CD4-positive, alpha-beta T cell treated with Interleukin-2 at 100 ng/mL for 4 hours (primary cell): ENCODE measurements at places on chromosomes 3 and 15.

DNA sequence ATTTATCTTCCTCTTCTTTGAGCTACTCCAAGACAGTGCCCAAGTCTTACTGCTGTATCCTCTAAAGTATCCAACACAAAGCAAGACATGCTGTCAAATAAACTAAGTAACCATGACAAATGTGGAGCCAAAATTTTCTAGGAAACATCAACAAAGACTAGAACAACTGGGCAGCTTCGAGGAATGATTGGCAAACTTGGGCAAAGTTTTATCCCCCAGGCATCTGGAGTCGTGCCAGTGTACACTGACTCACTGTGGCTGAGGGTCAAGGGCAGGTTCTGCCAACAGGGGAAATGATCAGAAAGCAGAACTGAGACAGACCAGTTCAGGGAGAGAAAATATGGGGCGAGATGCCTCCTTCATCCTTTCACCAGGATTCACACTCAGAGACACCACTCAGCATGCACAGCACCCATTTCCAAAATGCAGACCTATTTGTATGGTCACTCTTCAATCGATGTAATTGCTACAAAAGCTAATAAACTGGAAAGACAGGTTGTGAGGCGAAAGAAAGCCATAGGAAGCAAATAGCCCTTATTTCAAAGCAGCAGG is 65.8 kb downstream of the MB21D2 start:
- DNase-seq = peak; percentile 5

- DNase-seq = peak; percentile 85
Measured at GRCh38 chr15:52021128-52021671, 2.2 kb downstream of the MAPK6 start.

DNA sequence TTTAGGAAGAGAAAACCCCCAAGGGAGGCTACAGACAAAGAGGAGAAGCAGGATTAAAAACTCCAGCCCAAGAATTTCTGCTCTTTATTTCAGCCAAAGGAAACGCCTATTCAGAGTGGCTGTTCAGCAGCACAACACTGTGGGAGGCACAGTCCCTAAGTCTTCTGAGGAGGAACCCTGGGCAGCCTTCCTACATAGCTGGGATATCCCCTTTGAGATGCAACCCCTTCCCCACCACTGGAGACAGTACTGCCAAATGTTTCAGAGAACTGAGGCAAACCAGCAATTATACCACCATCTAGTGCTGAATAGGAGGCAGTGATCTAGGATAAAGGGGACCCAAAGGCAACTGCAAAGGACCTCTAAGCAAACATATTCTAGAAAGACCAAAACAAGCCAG is 168.1 kb downstream of the VPS13C start:
- no peak for DNase-seq

- peak; percentile 17 for DNase-seq
Measured at GRCh38 chr3:99867594-99868310, 50.1 kb downstream of the CMSS1 start.

DNA sequence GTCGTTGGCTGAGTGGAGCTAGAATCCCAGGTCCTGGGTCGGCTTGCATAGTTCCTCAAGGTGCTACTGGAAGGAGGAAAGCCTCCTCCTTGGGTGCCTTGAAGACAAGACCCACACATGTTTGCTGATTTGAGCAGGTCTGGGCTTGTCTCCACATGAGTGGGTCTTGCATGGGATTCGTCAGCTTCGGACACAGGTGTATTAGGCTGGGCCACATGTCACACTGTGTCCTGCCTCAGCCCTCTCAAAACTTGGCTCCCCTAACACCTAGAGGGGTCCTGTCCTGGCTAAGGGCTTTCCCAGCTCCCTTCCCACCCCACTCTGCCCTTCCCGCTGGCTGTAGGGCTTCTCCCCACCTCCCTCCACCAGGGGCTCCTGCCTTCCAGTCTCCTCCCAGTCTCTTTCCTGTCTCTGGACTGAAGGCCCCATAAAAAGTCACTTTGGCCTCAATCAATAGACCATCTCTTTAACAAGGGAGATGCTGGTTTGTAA is 73.0 kb upstream of the ADPGK start:
- no peak for DNase-seq

DNA sequence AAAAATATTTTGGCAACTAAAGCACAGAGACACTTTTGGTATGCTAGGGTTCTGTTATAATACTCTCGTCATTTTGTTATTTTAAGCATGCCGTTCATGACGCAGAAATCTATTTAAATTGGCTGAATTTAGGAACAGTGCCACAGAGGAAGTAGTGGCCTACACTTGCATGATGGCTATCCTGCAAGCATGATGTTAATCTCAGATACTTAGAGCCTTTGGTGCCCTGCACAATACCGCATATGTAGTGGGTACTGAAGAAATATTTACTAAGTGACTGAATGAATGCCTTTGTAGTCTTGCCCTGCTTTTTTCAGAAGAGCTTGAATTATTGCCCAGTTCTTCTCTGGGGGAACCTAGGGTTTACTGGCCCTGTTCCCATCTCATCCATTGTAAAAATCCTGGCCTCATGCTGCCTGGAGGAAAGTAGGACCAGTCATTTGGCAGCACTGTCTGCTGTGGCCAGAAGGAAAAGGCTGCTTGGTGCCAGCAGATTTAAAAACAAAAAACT is 79.0 kb downstream of the SERPINI1 start:
- DNase-seq = no peak

DNA sequence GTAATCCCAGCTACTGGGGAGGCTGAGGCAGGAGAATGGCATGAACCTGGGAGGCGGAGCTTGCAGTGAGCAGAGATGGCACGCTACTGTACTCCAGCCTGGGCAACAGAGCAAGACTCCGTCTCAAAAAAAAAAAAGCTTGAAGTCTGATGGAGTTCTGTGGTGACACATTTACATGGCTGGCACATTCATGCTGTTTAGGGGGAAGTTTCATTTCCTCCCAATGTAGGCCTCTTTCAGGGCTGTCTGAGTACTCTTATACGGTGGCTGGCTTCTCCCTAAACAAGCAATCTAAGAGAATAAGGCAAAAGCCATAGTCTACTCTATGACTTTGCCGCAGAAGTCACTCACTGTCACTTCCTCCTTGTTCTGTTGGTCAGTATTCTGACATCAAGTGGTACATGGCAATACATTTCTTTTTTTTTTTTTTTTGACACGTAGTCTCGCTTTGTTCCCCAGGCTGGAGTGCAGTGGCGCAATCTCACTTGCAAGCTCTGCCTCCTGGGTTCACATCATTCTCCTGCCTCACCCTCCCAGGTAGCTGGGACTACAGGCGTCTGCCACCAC is 41.2 kb downstream of the OIP5 start:
- DNase-seq = no peak

GRCh38 chr3:5197022-5197421 is 9.5 kb downstream of the EDEM1 start:
- no peak for DNase-seq

DNA sequence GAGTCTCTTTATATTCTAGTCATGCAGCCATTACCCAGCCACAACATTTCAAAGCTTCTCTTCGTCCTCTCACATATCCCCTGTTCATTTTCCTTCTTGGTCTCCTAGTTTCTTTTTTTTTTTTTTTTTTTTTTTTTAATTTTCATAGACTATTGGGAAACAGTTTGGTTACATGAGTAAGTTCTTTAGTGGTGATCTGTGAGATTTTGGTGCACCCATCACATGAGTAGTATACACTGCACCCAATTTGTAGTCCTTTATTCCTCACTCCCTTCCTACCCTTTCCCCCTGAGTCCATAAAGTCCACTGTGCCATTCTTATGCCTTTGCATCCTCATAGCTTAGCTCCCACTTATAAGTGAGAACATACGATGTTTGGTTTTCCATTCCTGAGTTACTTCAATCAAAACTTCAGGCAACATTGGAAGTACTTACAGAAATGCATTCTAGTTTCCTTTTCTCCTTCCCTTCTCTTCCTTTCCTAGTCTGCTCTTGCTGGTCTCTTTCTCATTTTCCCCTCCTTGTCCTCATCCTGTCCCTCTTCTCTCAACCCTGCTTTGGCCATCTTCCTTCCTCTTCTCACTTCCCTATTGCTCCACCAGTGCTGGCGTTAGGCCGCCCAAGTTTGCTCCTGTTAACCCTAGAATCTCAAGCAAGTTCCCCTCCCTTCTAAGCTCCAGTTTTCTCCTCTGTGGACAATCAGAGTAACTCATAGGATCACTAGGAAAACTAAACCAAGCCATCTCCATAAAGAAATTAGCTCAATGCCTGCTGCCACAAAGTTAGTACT is 4.8 kb downstream of the ATP8B4 start:
- DNase-seq = no peak

- DNase-seq = no peak
Measured at GRCh38 chr3:107995823-107996222, 95.0 kb downstream of the CD47 start.

- no peak for DNase-seq
Measured at GRCh38 chr3:113968986-113969385, 21.2 kb downstream of the ZDHHC23 start.

GRCh38 chr15:35557544-35557943 is 11.6 kb upstream of the DPH6 start:
- no peak for DNase-seq

- DNase-seq = peak; percentile 17
Measured at GRCh38 chr15:23038726-23039142, 635 bp downstream of the TUBGCP5 start.

GRCh38 chr15:36982430-36982829 is 117.9 kb downstream of the MEIS2 start:
- no peak for DNase-seq

DNA sequence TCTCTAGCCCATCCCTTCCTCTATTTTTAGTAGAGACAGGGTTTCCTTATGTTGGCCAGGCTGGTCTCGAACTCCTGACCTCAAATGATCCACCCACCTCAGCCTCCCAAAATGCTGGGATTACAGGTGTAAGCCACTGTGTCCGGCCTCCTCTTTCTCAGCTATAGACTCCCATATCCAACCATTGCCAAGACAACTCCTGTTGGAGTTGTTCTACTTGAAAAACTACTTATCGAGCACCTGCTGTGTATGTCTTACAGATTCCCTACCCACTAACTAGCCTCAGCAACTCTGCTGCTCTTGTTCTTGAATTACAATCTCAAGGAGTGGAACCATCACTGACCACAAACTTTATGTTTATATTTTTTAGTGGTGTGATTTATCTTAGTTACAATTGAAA is 186.6 kb downstream of the SLC9A9 start:
- no peak for DNase-seq

- peak; percentile 61 for DNase-seq
Measured at GRCh38 chr15:88658972-88659931, 20.4 kb downstream of the ISG20 start.

DNA sequence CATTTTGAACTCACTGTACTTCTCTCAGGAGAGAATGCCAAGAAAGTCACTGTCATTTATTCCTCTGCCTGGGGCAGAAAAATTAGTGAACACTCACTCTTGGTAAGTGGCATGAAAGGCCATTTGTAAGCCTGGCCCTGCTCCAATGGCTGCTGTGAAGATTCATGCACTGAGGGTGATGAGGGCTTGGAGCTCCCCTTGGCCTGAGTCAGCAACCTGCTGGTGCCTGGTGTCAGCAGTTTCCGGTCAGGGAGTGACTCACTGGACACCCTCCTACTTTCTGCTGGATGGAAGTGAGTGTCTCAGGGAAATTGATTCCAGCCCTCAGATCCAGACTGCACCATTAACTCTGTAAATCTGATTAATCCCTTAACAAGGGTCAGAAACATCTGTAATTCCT is 37.6 kb downstream of the TRA2B start:
- DNase-seq = no peak

- DNase-seq = no peak
Measured at GRCh38 chr3:119884161-119884557, 102.3 kb downstream of the NR1I2 start.

GRCh38 chr3:159130108-159130507 is 328.3 kb downstream of the MFSD1 start:
- DNase-seq = no peak

DNA sequence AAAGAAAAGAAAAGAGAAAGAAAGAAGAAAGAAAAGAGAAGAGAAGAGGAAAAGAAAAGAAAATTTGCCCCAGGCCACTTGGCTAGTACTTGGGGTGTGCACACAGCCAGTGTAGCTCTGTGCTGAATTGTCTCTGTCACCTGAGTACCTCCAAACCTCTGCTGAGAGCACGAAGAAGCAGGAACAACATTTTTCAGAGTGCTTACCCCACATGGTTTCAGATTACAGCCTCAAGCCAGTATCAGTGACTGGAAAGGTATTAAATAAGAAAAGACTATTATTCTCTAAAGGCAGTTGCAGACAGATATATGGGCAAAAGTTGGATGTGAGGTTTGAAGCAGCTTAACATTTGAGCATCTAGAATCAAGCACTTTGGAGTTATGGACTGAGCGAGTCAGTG is 113.3 kb upstream of the PHLDB2 start:
- DNase-seq = no peak

DNA sequence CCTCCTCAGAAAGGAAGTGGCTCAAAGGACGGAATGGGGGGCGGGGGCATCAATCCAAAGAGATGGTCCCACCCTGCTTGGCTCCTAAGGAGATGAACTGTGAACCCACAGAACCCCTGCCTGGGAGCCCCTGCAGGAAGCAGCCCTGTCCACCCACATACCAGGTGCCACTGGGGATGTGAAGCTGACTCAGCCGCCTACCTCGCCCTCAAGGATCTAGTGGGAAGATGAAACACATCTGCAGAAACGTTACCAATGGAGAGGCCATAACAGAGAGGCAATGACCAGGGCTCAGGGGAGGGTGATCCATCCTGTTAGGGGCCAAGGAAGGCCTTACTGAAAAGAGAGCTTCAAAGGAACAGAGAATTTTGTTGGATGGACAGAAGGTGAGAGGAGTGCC is 35.1 kb downstream of the EAF1 start:
- no peak for DNase-seq

GRCh38 chr3:95718168-95718567 is 1096.2 kb upstream of the EPHA6 start:
- DNase-seq = no peak

GRCh38 chr3:131147534-131147933 is 120.9 kb downstream of the NEK11 start:
- no peak for DNase-seq

DNA sequence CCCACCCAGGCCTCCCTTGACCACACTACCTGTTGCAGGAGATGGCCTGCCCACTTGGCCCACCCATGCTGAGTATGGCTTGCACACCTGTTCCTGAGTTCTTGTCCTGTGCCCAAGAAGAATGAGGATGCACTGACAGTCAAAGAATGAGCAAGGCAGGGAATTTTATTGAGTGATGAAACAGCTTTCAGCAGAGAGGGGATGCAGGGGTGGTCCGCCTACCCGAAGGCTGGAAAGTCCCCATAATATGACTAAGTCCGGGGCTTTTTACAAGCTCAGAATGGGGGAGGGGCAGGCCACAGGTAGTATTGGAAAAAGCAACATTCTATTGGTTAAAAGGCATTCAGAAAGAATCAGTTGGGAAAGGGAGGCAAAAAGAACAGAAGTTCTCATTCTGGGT is 29.9 kb upstream of the RNU6-1 start:
- no peak for DNase-seq

- DNase-seq = no peak
Measured at GRCh38 chr3:138468451-138468850, 34.0 kb downstream of the ESYT3 start.

DNA sequence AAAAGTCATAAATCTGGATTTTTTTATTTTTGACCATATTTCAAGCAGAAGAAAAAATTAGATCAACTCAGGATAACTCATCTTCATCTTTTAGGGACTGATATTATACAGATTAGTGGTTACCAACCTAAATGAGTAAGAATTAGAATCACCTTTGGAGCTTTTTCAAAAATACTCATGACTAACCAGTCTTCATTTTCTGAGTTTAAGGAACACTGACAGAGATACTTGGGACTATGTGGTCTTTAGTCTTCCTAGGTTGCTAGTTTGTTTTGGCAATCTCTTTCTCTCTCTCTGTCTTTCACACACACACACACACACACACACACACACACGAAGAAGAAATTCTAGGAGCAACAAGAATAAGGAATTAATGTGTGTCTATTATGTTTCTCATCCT is 50.1 kb downstream of the TMOD3 start:
- DNase-seq = no peak

- DNase-seq = no peak
Measured at GRCh38 chr3:42725454-42725853, 22.9 kb upstream of the HHATL start.
